ENCODE measurements at places on chromosomes 6 and 20.

DNA sequence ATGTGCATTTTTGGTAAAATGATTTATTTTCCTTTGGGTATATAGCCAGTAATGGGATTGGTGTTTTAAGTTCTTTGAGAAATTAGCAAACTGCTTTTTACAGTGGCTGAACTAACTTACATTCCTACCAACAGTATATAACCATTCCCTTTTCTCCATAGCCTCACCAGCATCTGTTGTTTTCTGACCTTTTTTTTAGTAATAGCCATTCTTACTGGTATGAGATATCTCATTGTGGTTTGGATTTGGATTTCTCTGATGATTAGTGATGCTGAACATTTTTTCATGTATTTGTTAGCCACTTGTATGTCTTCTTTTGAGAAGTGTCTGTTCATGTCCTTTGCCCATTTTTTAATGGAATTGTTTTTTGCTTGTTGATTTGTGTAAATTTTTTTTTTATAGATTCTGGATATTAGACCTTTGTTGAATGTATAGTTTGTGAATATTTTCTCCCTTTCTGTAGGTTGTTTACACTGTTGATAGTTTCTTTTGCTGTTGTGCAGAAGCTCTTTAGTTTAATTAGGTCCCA is 42.3 kb downstream of the STK4 start:
- DNase-seq, result no peak

- DNase-seq, result no peak
These were observed 450.2 kb downstream of the CDH26 start for GRCh38 chr20:60408435-60408834.

GRCh38 chr6:161237176-161237575 is 36.7 kb downstream of the AGPAT4 start:
- no peak for DNase-seq

DNA sequence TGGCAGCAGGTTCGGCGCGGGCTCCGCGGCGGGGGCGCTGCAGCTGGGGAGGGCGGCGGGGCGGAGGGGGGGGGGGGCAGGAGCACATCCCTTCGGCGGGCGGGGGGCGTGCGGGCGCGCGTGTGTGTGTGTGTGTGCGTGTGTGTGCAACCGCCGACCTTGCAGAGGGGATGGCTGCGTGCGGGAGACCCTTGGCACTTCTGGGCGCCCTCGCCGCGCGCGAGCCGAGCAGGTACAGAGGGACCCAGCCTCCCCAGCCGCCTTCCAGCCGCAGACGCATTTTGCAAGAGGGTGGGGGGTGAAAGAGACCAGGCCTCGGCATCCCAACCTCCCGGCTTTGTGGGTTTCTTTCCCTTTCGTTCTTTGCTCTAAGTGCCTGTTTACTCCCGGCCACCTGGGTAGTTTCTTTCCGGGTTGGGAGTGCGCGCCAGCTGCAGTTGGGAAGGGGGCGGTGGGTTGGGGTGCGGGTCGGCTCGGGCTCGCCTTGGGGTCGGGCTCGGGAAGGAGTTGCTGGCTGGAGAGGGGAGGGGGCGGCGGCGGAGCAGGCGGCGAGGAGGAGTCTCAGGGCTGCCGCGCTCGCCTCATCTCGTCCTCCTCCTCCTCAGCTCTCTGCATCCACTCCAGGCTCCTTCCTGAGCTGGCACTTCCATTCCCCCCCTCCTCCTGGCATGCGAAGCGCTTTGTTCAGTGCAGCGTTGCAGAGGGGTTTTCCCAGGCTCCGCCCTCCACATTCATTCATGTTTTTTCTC is 620 bp downstream of the HIVEP1 start:
- peak; percentile 83 for DNase-seq

DNA sequence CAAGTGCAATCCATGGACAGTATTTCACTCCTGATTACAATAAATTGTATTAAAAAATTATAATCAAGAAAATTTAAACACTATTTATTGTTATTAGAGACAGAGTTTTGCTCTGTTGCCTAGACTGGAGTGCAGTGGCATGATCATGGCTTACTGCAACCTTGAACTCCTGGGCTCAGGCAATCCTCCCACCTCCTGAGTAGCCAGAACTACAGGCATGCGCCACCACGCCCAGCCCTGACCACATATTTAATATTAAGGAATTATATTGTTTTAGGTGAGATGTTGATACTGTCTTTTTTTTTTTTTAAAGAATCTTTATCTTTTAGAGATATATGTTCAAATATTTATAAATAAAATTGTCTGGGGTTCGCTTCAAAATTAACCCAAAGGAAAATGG is 14.6 kb downstream of the LCA5 start:
- DNase-seq, result no peak

GRCh38 chr6:107361753-107362604 is 97.4 kb downstream of the PDSS2 start:
- no peak for DNase-seq

DNA sequence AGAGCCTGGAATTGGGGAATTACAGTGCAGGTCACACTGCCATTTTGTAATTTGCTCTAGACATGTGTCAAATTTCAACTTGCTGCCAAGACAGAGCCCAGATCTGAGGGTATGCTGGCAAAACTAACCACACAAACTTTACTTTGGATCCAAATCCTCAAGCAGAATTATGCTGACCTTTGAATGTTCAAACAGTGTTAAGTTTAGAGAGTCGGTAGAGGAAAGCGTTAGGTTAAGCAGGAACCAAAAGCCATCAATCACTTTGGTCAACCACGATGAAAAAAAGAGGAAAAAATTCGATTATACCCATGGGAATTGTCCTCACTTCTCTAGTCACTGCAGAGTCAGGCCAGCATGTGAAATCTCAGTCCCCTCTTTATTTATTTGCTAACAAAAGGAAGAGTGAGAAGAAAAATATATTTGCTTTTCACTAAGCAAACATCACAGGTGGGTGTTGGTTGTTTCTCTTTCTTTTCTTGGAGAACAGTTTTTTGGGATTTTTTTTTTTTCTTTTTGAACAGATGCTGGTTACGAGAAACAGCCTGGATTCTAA is 105.1 kb upstream of the ADGRF1 start:
- DNase-seq, result no peak

- no peak for DNase-seq
These were observed 110.5 kb downstream of the KIF16B start for GRCh38 chr20:16462711-16463110.

GRCh38 chr20:6533351-6533750 is 234.1 kb upstream of the BMP2 start:
- no peak for DNase-seq

DNA sequence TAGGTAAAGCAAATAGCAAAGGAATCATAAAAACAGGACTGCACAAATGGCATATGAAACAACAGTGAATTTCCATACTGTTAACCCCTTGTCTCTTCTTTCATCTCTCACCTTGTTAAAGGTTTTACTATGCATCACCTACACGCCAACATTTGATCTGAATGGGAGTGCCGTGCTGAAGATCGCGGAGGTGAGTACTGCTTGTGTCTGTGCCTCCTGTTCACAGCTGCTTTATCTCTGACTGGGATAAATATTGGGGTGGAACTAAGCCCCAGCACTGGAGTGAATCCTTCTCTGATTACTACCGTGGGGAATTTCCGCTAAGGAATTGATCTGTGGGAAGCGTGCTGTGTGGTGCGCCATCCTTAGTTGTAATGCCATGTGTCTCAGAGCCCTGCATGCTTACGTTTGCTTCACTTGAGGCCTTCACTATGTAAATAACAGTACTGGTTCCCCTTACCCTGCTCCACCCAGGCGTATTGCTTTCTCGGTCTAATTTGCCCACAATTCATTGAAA is 11.4 kb upstream of the PBOV1 start:
- DNase-seq, result no peak

GRCh38 chr6:6829872-6830685 is 241.6 kb downstream of the LY86 start:
- DNase-seq, result no peak

DNA sequence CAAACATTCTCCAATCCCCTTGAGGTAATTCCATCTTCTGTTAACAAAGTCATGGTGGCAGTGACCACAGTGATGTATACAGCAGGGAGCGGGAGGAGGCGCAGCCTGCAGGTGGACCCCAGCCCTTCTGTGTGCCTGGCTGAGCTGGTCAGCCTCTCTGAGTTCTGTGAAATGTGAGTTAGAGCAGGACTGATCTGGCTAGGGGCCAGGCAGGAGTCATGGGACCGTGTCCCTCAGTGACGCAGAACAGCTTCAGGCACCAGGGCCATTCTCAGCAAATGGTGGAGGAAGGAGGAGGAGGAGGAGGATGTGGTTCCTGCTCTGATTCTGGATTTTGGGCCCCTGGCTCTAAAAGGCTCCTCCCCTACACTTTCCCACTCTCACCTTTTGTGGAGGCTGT is 6.9 kb downstream of the PHACTR3 start:
- no peak for DNase-seq

- no peak for DNase-seq
These were observed 23.9 kb upstream of the E2F3 start for GRCh38 chr6:20377623-20378265.

- DNase-seq, result no peak
These were observed 13.5 kb downstream of the EPB41L1 start for GRCh38 chr20:36167902-36168503.
